ENCODE measurements at places on chromosomes 2 and 18.

GRCh38 chr2:31812051-31812798 is 198.6 kb downstream of the MEMO1 start:
- no peak for DNase-seq

DNA sequence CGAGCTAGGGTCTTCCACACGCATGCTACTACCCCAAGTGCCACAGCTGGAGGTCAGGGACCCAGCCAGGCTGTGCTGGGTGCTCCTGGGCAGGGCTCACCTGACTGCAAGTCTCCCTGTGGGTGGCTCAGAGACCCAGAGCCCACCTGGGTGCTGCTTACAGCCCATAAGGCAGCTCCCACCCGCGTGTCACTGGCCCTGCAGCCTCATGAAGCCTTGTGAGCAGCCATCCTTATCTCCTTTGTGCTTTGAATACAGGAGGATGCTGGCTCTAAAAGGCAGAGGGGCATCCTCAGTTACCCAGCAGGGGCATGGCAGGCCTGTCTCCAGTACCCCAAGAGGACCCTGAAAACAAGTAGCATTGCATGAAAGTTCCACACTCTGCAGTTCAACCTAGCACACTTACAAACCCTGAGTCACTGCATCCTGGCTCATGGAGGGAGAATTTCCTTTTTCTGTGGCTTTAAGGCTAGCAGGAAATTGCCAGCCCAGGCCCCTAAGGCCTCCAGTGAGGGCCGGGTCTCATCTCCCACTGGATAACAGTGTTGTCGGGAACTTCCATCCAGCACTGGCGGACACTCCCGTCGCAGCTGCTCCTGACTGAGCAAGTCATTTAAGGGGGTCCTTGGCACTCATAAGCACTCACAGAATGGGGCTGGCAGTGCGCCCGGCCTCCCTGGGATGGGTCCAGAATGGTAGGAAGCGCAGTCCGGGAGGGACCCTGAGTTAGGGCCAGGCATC is 137.1 kb downstream of the RPIA start:
- DNase-seq, result no peak

DNA sequence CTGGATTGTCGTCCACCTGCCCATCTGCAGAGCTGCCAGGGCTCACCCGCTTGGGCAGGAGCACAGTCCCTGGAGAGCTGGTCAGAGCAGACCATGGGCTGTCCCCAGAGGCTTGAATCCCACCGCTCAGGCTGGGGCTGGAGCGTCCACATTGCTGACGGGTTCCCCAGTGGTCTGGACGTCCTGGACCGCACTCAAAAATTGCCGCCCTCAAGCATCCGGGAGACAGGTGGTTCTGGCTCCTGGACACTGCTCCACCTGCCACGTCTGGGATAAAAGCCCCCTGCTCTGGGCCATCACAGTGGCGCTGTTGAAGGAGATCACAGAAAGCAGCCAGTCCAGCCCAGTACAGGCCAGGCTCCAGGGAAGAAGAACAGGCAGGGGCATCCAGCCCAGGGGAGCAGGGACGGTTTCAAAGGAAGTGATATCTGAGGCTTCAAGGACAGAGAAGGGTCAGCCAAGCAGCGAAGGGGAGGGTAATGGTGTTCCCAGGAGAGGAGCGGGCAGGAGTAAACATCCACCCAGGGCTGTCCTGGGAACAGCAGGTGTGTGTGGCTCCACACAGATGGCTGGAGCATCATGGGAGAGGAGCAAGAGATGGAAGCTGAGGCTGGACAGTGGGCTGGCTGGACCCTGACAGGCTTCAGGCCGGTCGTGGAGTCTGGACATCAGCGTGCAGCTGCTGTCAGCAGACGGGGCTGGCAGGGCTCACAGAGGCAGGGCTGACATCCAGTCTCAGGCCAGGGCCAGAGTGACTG is 21.9 kb upstream of the ID2 start:
- no peak for DNase-seq

DNA sequence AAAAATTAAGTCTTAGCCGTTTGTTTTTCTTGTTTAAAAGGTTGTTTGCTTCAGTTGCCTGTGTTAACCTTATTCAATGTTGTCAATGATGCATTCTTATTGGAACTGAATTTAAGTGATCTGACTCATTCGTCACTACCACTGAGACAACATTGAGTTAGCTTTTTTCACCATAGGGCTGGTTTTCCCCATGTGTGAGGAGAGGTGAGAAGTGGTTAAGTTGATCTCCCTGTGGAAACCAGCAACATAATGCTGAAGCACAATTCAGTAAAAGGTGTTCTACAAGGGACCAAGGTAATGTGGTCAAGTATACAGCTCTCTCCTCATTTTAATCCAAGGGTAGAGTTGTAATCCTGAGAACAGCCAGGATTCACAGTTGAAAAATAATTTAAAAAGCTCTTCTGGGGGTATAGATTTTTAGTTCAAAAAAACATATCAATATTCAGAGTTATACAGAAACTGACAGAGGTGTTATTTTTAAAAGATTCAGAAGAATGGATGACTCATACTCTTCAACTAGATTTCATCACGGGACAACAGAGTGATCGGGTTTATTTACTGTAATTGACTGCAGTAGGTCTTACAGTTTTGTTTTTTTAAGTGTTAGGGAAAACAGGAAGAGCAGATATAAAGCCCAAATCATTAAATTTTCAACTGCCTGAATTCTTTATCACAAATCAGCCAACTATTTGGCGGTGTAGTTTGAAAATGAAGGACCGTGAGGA is 12.6 kb downstream of the NOP58 start:
- DNase-seq, result no peak

DNA sequence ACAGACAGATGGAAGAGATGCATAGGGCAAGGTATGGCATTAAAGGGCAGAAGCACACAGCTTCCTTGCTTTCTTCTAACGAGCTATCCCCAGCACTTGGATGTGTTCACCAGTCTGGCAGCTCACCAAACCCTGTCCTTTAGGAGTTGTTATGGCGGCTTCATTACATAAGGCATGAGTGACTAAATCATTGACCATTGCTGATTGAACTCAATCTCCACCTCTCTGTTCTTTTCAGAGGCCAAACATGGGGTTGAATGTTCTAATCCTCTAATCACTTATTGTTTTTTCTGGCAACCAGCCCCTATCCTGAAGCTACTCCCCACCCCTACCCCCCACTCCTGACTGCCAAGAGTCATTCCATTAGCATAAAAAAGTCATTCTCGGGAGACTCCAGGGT is 301.8 kb downstream of the XIRP2 start:
- DNase-seq, result no peak

DNA sequence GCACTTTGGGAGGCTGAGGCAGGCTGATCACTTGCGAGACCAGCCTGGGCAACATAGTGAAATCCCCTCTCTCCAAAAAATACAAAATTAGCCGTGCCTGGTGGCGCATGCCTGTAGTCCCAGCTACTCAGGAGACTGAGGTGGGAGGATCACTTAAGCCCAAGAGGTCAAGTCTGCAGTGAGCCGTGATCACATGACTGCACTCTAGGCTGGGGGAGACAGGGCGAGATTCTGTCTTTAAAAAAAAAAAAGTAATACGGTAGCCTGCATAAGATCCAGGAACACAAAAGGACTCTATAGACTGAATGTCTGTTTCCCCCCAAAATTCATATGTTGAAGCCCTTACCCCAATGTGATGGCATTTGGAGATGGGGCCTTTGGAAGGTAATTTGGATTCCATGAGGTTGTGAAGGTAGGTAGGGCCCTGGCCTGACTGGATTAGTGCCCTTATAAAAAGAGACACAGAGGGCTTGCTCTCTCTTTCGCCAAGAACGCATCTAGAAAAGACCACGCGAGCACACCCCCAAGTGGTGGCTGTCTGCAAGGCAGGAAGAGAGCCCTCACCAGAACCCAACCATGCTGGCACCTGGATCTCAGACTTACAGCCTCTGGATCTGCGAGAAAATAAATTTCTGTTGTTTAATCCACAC is 17.0 kb downstream of the MBOAT2 start:
- DNase-seq, result no peak

DNA sequence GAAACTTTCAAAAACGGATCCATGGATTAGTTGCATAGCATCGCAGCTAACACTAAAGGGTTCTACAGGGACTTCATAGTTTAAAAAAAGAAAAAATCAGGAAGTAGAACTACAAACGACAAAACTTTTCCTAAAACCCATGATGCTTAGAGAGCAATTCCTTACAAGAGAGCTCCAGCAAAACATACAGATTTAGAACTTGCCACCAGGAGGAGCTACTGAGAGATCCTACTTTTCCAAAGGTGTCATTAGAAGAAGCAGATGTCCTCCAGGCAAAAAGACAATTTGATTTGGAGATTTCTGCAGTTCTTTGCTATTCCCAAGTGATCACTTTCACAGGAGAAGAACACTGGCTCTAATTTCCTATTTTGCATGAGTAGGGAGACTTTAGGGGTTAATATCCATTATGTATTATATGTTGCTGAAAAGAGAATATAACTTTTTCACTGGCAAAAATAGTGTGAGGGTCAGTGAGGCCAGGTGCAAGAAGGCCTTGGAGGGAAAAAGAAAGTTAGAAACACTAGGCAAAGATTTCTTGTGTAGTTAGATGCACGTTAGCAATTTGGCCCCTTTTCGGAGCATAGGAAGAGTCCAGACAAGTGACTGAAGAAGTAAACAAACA is 436.2 kb downstream of the SUCLG1 start:
- DNase-seq, result peak; percentile 51

GRCh38 chr2:31401580-31401979 is 13.0 kb downstream of the XDH start:
- DNase-seq, result peak; percentile 97

DNA sequence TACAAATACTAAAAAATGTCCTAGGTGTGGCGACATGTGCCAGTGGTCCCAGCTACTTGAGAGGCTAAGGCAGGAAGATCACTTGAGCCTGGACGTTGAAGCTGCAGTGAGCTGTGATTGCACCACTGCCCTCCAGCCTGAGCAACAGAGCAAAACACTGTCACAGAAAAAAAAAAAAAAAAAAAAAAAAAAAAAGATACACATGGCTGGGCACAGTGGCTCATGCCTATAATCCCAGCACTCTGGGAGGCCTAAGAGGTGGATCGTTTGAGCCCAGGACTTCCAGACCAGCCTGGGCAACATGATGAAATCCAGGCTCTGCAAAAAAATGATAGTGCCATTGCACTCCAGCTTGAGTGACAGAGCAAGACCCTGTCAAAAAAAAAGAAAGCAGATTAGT is 13.7 kb downstream of the KANSL1L start:
- peak; percentile 52 for DNase-seq

DNA sequence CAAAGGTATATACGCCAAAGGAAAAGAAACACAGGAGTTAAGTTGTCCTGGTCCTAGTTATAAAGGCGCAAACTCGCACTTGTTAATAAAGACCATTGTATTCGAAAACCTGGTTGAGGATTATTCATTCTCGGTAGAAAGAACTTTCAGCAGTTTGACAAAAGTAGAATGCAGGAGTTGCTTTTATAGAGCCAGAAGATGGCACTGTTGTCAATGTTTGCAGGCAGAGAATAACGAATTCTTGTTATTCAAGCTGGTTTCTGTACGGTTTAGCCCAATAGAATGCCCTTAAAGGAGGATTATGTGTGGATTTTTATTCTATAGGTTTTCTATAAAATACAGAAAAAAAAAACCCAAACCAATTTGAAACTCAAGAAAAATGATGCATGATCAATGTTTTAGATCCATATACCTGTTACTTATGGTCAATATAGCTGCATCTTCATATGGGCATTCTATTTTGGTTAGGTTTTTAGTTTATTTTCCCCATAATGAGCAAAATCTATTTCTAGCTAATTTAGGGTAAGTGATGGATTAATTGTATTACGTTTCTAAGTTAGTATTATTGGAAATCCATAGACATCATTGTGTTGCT is 510.3 kb downstream of the PLCL1 start:
- DNase-seq, result no peak

GRCh38 chr2:231036131-231036530 is 1.2 kb upstream of the C2orf72 start:
- no peak for DNase-seq

GRCh38 chr18:36527740-36528455 is 230.4 kb downstream of the FHOD3 start:
- DNase-seq, result no peak

DNA sequence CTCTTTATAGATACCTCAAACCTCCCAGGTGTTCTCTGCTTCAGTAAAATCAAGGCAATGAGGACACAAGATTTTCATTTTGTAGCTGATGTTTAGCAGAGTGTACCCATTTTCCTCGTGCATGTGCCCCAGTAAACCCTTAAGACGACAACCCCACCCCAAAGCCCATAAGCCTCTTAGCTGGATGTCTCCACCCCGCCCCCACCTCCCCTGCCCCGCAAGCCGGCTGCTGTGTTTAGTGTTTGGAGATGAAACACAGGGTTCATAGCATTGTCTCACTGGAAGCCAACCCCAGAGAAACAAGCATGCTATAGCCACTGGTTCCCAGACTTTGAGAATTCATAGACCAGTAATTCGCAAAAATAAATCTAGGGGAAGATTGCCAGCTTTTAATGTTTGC is 5.8 kb upstream of the SAG start:
- DNase-seq, result no peak
